ENCODE measurements at places on chromosomes 2 and 18.

DNA sequence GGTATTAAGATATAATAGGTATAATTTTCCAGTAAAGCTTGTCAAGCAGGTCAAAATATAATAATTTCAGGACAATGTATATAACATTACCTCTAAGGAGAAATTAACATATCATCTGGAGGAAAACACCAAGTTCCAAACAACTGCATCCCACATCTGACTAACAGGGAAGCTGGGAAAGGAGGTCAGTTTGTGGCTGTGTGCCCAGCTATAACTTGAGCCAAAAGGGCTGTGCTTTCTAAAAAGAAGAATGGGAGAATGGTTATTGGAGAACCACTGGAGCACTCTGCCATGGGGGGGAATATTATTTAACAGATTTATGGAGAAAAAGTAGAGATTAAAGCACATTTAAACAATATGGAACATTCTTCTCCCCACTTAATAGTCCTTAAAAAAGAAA, 390.6 kb upstream of the PKDCC start:
- no peak for DNase-seq

- DNase-seq, result no peak
Observed at GRCh38 chr2:7927691-7928090, 754.2 kb upstream of the ID2 start.

DNA sequence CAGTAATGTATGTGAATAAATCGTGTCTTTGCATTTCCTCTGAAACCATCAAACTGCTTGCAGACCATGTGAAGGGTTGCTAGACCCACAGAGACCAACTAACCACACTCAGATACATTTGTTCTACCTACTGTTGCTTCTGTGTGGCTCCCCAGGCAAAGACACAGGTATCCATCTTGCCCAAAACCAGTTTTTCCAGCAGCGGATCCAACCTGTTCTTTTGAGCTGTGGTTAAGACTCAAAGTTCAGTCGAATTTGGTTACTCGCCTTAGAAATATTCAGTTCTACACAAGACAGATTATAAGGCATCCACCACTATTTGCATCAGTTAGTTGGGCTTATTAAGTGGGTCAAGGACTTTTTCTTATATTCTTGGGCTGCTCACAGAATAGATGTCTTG, 276.2 kb upstream of the EPHA4 start:
- no peak for DNase-seq

- DNase-seq, result no peak
Observed at GRCh38 chr18:77201506-77201905, 48.1 kb upstream of the GALR1 start.

DNA sequence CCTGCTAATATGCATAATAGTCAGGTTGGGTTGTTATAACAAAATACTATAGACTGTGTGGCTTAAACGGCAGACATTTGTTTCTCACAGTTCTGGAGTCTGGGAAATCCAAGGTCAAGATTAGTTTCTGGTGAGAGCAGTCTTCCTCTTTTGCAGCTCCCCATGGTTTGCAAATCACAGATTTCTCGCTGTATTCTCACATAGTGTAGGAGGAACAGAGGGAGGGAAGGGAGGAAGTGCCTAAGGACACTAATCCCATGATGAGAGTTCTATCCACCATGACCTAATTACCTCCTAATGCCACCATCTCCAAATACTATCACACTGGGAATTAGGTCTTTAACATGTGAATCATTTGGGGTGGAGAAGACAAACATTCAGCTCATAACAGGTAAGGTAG, 20.1 kb upstream of the PTH2R start:
- DNase-seq, result no peak

DNA sequence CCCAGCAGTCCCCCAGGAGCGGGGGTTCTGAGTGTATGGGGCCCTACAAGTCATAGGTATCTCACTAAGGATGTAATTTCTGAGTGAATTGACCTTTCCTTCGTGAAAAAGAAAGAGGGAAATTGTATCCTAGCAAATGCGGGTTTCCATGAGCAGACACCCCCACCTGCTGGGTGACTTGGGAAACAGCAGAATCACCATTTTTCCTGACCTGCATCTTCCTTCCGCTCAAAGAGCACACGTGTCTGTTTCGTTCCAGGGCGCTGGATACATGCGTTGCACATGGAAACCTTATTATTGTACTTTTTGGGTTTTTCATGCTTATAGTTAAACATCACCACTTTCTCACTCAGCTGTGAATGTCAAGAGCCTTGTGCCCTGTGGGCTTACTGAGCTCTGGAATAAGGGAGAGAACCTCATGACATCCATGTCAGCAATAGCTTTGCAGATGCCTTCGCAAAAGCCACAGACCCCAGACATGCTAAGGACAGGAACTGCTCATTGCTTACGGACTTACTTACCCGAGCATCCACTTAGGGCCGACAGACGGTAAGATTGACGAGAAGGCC, 132.8 kb downstream of the TPO start:
- no peak for DNase-seq

- no peak for DNase-seq
Observed at GRCh38 chr2:105329197-105329554, 359 bp downstream of the TGFBRAP1 start.

GRCh38 chr2:25297738-25298137, 44.0 kb downstream of the DNMT3A start:
- DNase-seq, result no peak

DNA sequence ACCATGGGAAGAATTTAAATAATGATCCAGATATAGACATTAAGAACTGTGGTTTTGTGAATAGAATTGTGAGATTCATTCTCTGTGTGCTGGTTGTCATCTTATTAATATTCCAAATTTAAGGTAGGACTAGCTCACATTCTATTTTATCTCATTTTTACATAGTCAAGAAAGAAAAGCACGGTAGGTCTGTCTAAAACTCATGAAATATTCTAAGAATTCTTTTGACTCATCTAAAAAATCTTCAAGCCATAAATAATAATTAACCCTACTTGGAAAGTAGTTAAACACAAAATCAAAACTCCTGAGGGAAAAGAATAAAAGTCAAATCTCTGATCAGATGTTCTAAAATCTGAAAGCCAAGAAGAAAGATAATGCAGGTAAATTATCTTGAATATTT, 388.8 kb upstream of the CHAC2 start:
- no peak for DNase-seq

GRCh38 chr2:111986116-111986900, 68.8 kb upstream of the TMEM87B start:
- DNase-seq, result no peak

DNA sequence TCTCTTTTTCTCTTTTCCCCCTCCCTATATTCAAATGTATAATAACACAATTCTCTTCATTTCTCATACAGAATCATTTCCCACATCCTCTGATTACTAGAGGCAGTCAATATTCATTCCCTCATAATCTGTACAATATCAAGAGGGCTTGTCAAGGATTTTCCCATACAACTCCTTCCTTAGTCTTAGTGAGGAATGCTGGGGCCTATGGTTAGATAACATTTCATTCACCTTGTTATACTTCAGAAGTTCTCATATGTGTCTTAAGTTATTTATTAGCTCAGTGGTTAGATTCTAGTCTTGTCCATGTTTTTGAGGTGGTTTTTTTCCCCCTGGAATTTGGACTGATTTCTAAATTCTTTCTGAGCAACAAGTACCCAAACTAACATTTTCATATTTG, 289.5 kb downstream of the PDE11A start:
- no peak for DNase-seq

- DNase-seq, result no peak
Observed at GRCh38 chr2:240531038-240531437, 26.8 kb downstream of the ANKMY1 start.

DNA sequence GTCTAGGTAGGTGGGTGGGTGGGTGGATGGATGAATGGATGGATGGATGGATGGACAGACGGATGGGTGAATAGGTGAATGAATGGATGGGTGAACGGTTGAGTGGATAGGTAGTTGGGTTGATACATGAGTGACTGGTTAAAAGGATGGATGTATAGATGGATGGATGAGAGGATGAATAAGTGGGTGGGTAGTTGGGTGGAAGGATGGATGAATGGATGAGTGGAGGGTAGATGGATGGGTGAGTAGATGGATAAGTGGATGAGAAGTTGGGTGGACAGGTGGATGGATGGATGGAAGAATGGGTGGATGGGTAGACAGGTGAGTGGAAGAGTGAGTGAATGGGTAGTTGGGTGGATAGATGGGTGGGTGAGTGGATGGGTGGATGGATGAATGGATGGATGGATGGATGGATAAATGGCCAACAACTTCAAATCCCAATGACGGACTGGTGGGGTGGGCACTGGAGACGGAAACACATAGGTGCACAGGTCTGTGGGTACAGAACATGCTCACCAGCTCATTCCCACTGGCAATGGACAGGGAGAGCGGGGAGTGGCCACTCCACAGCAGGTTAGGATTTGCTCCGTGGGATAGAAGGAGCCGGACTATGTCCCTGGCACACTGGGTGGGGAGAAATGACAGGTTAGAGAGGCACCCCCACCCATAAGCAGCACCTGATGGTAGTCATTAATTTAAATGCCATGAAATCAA, 48.8 kb downstream of the ANKMY1 start:
- no peak for DNase-seq
